Lung (tissue), 17 donors: ENCODE measurements at places on chromosomes 2 and 18. TPM values are rescaled to one million over a fixed set of nuclear protein-coding genes. Genes with fewer than 3 reads are reported as not detected.

- no peaks in the 10 kb centered on the region for H3K27me3 ChIP-seq
- peak overlapping the region; percentile 26 for H3K27ac ChIP-seq
- peak; percentile 94 for DNase-seq
- no peak overlapping the region for H3K4me3 ChIP-seq
Observed at GRCh38 chr18:79576686-79577351, 102.8 kb upstream of the CTDP1 start.

DNA sequence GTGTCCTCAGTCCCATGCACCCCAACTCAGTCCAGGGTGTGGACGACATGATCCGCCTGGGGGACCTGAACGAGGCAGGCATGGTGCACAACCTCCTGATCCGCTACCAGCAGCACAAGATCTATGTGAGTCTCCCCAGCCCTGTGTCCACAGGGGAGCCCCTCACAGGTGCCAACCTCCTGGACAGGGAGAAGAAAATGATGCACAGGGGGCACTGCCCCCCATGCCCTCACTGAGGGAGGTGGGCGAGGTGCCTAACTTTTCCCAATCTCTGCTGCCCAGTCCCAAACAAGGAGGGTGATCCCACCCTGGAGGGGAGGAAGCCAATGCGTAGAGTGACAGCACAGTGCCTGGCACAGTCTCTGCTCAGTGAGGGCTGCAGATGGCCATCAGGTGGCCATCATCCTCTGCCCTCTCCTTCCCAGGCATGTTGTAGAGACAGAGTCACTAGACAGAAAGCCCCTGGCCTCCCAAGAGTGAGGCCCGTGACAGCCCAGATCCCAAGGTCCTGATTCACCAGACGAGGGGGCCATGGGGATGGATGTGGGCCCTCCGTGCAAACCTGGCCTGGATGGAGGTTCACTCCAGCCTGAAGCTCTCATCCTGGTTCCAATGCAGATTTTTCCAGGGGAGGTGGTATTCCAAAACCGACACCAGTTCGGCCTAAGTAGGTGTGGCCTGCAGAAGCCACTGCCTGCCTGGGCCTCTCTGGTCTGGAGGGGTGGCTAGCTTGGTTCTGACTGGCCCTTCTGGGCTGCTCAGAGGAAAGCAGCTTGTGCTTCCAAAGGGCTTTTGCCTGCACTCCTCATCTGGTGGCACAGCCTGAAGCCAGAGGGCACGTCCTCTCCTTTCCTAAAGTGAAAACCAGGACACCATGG is 30.0 kb downstream of the MYO7B start:
- H3K27me3 ChIP-seq: no peaks in the 10 kb centered on the region
- H3K4me1 ChIP-seq: peaks cover 3% of the 10 kb centered on the region
- no peak for DNase-seq
- no peak overlapping the region for H3K4me3 ChIP-seq
- H3K36me3 ChIP-seq: no peaks in the 10 kb centered on the region
- H3K27ac ChIP-seq: no peak overlapping the region

DNA sequence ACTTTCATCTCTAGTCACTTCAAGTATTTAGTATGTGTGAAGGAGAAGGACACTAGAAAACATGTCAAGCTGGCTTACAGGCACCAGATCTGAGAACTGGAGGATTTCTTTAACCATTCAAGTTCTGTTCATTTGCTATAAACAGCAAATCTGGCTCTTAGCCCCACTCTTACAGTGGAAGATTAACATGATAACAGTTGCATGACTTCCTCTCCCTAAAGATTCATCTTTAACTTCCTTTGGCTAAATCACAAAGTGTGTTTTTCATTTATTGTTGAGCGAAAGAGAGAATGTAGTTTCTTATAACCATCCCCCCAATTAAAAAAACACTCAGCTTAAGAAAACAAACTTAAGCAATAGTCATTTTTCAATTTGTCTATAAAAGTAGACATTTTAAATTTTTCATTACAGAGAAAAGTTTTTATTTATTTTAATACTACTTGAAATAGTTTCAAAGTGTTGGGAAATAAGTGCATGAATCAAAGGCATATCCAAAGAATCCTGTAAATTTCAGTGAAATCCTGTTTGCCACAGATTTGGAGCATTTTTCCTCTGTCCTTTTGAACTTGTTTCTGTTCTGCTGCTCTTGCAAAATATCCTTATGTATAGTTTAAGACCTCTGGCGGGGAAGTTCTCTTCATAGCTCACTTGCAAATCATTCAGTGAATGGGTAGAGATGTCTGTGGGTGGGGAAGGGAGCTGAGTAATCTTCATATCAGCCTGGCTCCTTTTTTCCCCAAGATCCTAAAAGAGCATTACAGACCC is 241.0 kb upstream of the RBBP8 start:
- H3K36me3 ChIP-seq: no peaks in the 10 kb centered on the region
- H3K4me1 ChIP-seq: peaks cover 4% of the 10 kb centered on the region
- no peaks in the 10 kb centered on the region for H3K27me3 ChIP-seq
- H3K4me3 ChIP-seq: no peak overlapping the region

GRCh38 chr18:50131591-50131990 is 63.4 kb downstream of the MYO5B start:
- H3K36me3 ChIP-seq: no peaks in the 10 kb centered on the region
- H3K4me3 ChIP-seq: no peak overlapping the region
- DNase-seq: no peak
- H3K4me1 ChIP-seq: no peaks in the 10 kb centered on the region

- no peak for DNase-seq
- no peaks in the 10 kb centered on the region for H3K4me1 ChIP-seq
- no peak overlapping the region for H3K27ac ChIP-seq
- H3K36me3 ChIP-seq: no peaks in the 10 kb centered on the region
- no peak overlapping the region for H3K4me3 ChIP-seq
Observed at GRCh38 chr18:37520508-37520907, 45.1 kb downstream of the CELF4 start.

DNA sequence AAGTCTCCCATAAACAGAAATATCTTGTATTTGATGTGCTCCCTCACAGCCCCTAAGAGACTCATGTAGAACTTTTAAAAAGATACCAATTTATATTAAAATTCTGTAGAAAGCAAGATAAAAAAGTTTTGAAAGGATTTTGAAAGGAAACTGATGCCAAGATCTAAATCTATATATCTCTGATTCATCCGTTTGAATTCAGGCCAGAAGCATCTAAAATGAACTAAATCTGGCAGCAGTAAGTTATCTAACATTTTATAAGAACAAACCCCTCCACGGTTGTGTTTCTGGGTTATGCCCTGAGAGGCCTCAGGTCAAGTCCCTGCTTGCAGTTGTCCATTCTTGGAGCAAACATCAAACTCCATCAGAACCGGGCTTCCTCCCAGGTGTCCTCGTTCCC is 165.8 kb downstream of the FBXO15 start:
- H3K36me3 ChIP-seq: no peaks in the 10 kb centered on the region
- no peak for DNase-seq
- no peaks in the 10 kb centered on the region for H3K4me1 ChIP-seq
- H3K27ac ChIP-seq: no peak overlapping the region
- no peak overlapping the region for H3K4me3 ChIP-seq

C1GALT1C1L gene
- total RNA-seq: 0.40 TPM

DNA sequence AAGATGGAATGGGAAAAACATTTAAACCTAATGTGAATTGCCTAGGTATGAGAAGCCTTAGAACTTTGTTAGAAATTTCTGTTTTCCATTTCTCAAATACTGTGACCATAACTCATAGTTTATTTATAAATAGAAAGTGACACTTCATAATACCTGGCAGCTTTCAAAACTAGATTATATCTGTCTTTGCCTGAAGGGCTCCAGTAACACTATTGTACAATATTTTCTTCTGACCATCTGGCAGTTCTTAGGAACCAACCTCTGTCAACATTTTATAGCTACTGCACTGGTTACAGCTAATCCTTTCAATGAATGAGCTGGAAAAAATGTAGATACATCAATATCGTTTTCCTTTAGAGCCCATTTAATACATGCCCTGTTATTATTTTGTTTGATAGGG is 237.4 kb downstream of the CAMKMT start:
- no peak overlapping the region for H3K4me3 ChIP-seq
- no peak overlapping the region for H3K27ac ChIP-seq
- no peaks in the 10 kb centered on the region for H3K4me1 ChIP-seq
- no peaks in the 10 kb centered on the region for H3K27me3 ChIP-seq

FBXO15 gene
- 4.1 TPM for total RNA-seq
